ENCODE measurements at places on chromosomes 13 and 19.
A peak's percentile ranks its signal among the peaks of the same experiment; 100 is the strongest.

DNA sequence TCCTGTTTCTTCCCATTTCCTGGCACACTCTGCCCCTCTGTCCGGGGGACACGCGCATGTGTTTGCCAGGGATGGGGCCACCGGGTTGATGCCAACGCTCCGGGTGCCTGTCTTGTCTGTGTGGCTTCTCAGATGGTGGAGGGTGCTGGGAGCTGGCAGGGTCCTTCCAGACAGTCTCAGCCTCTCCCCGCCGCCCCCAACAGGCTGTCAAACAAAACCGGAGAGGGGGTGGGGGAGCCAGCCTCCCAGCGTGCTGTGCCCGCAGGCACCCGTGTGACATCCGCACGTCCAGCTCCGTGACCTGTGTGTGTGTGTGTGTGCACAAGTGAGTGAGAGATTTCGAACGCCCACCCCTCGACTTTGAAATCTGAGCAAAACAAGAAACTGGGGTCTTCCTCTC lies 10.6 kb upstream of the EHD2 start:
- no peak for DNase-seq

GRCh38 chr13:30163441-30163840 lies 143.9 kb downstream of the KATNAL1 start:
- DNase-seq: no peak

DNA sequence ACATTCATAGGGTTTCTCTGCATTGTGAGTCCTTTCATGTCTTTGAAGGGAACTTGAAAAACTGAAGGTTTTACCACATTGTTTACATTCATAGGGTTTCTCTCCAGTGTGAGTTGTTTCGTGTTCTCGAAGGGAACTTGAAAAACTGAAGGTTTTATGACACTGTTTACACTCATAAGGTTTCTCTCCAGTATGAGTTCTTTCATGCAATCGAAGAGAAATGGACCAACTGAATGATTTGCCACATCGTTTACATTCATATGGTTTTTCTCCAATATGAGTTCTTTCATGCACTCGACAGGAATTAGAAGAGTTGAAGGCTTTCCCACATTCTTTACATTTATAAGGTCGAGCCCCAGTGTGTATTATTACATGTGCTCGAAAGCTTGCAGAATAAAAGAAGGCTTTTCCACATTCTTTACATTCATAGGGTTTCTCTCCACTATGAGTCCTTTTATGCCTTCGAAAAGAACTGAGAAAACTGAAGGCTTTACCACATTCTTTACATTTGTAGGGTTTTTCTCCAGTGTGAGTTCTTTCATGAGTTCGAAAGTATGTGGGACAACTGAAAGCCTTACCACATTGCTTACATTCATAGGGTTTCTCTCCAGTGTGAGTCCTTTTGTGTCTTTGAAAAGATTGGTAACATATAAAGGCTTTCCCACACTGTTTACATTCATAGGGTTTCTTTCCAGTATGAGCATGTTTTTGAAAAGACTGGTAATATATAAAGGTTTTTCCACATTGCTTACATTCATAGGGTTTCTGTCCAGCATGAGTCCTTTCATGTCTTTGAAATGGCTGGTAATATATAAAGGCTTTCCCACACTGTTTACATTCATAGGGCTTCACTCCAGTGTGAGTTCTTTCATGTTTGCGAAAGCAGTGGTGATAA lies 20.7 kb downstream of the ZNF14 start:
- no peak for DNase-seq

- no peak for DNase-seq
These were observed 3.4 kb upstream of the GRWD1 start for GRCh38 chr19:48442116-48443035.

DNA sequence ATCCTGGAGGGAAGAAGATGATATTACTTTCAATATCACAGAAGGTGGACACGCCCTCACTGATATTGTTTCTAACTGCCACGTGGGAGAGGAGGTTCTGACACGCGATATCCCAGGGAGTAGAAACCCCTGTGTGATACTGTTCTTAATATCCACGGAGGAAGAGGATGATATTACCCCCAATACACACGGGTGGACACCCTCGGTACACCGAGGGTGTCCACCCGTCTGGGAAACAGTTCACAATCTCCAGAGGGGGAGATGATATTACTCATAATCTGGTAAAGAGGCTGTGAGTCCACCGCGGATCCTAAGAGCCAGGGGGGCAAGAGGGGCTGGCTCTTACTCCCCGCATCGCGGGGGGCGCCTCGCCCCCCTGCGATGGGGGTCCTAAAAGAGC lies 29.7 kb upstream of the RGCC start:
- DNase-seq: no peak

DNA sequence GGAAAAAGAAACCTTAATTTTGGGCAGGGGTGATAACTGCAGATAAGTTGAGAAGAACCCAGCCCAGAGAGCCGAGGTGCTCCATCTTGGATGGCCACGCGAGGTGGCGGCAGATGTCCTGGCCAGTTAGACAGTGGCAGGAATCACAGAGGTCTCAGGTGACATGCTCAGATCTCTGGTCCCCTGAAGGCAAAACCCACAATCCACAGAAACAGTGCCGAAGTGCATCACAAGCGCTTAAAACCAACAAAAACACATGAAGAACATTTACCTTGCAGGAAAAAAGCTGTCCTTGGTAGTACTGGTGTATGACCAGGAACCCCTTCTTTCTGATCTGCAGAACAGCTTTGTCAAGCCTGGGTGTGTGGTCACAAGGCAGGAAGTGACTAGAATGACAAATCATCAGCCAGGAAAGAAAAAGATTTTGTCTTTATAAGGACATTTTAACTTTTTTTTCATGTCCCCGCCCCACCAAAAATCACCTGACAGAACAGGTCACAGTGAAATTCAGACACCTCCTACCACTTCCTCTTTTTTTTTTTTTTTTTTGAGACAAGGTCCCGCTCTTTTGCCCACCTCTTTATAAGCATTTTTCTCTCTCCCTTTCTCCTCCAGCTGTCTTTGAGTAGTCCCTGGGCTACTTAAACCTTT lies at the start of gene LCP1:
TSS of gene LCP1 (minus strand) at position 338 of the 651 bp plus-strand sequence. CDS start 22,515 bp downstream, outside the sequence.
- DNase-seq: no peak

GRCh38 chr19:55231391-55232285 lies 3.1 kb upstream of the TMEM86B start:
- DNase-seq: no peak

DNA sequence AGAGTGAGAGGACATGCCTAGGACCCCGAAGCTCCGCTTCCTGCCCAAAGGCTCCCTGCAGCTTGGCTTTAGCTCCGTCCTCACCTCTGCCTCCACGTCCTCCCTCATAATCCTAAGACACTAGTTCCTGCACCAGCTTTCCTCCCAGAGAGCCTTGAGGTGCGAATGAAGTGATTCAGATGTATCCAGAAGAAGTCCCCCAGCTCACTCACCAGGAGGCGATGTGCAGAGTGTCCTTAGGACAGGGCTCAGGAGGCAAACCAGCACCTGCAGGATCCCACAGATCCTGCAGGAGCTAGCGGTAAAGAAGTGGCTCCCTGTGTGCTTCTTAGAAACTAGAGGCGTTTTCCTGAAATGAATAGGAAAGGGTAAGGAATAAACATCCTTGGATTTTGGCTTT lies 109.7 kb downstream of the HSPH1 start:
- DNase-seq: no peak

- DNase-seq: no peak
These were observed 88.9 kb downstream of the SLC25A15 start for GRCh38 chr13:40878321-40878720.

DNA sequence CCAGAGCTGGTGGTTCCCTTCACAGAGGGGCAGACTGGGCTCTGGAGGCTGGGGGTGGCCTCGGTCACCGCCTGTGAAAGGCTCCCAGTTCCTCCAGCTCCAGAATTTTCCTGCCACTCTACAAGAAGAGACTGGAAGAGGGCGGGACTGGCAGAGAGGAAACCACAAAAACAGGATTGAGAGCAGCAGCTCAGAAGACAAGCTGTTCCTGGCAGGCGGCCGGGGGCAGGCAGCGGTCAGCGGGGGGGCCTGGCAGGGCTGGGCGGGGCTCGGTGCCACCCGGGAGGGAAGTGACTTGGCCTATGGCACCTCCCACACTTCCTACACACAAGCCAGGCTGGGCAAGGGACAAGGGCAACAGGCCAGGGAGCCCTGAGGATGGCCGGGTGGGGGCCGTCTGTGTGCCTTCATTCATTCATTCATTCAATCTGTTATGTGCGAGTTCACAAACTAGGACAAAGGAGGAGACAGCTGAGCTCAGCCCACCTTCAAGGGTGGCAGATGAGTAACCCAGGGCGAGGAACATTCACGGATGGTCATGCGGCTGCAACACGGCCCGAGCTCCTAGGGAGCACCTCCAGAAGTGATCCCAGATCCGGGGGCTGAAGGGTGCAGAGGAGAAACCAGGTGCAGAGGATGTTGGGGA lies 16.9 kb upstream of the BTBD2 start:
- no peak for DNase-seq

GRCh38 chr13:50441130-50441529 lies 402.4 kb downstream of the DLEU7 start:
- no peak for DNase-seq

DNA sequence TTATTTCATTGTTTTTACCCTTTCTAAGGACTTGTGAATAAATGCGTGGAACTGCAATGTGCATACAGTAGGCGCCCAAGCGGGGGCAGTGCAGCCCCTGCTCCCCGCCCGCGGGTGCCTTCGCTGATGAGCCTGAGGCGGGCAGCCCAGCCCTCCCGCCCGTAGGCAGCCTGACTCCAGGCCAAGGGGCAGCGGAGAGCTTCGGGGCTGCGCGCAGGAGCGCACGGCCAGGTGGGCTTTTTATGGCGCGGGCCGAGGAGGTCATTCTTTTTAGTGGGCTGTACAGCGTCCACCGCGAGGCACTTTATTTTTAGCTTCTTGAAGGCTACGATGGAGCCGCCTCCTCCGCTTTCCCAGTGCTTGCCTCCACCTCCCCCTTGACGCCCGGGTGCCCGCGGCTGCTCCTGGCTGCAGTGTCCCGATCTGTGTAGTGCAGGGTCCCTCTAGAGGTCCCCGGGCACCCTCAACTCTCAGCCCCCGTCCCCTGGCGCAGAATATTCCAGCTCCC lies 60.5 kb downstream of the CCNE1 start:
- no peak for DNase-seq

DNA sequence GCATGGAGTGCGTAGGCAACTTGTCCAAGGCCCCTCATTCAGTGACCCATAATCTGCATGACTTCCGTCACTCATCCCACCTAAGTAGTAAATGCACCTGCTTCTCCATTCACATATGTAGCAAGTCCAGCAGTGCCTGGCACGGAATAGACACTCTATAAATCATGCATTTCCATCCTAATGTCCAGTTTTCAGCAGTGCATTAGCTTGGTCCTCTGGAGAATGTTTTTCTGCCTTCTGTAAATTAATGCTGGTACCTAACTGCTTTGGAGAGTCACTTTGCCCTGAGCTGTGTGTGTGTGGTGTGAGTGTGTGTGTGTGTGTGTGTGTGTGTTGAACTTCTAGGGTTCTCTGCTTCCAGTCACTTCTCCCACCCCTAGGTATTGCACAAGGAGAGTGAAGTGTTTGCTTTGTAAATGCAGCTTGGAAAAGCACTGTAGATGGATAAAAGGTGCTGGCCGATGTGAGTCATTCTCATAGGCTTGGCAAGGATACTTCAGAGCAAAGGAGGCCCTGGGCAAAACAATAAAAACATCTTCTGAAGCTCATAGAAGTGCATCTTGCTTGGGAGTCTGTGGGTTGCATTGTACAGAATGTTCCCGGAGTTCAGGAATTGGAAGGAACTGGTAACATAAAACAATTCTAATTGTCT lies 181.8 kb downstream of the KATNAL1 start:
- DNase-seq: peak; percentile 58

- DNase-seq: no peak
These were observed 7.3 kb upstream of the INSR start for GRCh38 chr19:7301525-7301924.
